ENCODE measurements at places on chromosomes 16 and 17.

DNA sequence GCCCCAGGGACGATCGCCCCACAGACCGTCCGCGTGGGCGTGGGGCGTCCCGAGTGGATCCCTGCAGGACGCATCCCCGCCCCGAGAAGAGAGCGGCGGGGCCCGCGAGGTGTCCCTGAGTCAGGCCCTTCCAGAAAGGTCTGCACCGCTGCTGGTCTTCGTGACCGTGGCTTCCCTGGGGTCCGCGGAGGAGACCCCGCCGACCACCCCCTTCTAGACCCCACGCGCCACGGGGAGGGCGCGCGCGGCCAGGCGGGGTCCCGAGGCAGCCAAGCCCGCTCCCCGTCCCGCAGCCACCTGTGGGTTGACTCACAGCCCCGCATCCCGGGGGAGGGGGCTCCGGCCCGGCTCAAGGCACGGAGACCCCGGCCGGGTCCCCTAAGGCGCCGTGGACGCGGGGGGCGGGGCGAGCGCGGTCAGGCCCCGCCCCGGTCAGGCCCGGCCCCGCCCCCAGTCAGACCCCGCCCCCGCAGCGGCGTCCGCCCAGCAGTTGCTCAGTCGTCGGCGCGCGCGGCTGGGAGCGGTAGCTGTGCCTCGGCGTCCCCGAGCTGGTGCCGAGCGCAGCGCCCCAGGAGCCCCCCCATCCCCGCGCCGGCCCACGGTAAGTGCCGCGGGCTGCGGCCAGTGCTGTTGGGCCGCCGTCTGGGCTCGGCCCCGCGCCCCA is at the start of gene BAIAP3:
Gene BAIAP3 (plus strand): TSS at position 497 of the 664 bp plus-strand sequence. CDS start 4,905 bp downstream, outside the sequence.
- peak; percentile 27 for DNase-seq

DNA sequence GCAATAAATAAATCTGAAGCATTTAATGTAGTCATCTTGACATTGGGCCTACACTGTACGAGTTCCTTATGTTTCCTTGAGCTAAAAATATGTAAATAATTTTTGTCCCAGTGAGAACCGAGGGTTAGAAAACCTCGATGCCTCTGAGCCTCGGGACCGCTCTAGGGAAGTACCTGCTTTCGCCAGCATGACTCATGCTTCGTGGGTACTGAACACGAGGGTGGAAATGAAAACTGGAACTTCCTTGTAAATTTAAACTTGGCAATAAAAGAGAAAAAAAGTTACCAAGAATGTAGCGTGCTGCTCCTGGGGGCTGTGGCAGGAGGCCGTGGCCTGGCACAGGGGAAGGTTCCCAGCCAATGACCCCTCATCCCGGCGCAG is 74.1 kb downstream of the SOCS1 start:
- no peak for DNase-seq

GRCh38 chr16:11977376-11978041 is 975 bp downstream of the SNX29 start:
- no peak for DNase-seq

DNA sequence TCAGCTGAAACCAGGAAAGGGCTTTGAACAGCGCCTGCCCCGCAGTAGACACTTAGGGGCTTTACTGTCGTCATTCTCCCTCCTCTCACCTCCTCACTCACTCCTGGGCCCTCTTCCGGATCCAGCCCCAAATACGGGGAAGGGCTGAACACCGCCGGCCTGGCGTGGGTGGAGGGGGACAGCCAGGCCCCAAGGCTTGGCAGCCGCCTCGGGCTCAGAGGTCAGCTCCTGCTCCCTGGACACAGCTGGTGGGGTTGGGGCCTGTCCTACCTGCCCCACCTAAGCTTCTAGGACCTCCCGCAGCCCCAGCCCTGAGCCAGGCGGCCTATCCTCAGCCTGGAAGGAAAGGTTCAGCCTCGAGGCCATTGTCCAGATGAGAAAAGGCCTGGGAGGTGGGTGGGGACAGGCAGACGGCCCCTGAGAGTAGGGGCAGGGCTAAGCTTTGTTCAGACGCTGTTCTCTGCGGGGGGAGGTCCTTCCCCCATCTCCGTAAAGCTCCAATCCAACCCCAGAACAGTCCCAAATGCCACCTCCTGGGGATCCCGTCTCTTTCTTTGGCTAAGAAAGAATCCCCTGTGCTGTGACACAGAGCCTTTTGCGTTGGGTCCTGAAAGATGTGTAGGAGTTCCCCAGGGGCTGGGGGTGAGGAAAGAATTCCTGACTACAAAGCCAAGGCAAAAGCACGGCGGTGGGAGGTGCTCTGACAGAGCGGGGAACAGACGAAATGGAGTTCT is 881 bp upstream of the LLGL1 start:
- no peak for DNase-seq

- no peak for DNase-seq
Measured at GRCh38 chr16:86951831-86952598, 365.2 kb downstream of the C16orf95 start.

DNA sequence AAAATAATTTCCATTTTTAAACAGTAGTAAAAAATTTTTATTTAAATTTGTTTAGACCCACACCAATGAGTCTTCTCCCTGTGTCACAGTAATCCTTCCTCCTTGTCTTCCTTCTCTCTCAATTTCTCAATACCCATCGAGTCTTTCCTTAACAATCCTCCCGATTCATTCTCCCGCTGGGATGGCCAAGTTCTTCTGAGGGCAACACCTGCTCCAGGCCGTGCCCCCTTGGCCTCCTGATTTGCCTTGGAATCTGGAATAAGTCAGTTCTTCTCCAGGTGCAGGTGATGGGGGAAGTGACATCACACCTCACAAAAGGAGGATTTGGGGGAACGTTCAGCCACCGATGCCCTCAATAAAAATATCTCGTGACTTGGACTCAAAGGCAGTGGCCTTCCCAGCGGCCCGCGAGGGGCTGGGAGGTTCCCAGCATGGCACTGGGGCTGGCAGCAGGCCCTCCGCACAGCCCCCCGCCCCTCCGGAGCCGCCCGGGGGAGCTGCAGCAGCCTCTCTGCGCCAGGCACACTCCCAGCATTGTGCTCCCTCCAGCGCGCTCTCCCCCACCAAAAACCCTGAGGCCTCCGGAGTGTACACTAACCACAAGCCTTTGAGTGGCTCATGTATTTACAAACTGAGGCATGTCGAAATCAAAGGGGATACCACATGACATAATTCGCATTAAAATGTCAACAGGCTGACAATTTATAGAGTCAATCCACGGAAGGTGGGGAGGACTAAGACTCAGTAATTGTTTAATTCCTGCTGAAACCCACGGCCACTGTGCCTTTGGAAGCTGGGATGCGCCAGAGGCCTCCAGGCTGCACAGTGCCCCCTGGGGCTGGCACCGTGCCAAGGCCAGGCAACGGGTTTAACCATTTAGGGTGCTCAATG is 120.5 kb downstream of the ZFHX3 start:
- no peak for DNase-seq

GRCh38 chr17:49299996-49300395 is 62.1 kb downstream of the ZNF652 start:
- DNase-seq: no peak

- no peak for DNase-seq
Measured at GRCh38 chr17:50550661-50551432, 3.9 kb downstream of the SPATA20 start.

DNA sequence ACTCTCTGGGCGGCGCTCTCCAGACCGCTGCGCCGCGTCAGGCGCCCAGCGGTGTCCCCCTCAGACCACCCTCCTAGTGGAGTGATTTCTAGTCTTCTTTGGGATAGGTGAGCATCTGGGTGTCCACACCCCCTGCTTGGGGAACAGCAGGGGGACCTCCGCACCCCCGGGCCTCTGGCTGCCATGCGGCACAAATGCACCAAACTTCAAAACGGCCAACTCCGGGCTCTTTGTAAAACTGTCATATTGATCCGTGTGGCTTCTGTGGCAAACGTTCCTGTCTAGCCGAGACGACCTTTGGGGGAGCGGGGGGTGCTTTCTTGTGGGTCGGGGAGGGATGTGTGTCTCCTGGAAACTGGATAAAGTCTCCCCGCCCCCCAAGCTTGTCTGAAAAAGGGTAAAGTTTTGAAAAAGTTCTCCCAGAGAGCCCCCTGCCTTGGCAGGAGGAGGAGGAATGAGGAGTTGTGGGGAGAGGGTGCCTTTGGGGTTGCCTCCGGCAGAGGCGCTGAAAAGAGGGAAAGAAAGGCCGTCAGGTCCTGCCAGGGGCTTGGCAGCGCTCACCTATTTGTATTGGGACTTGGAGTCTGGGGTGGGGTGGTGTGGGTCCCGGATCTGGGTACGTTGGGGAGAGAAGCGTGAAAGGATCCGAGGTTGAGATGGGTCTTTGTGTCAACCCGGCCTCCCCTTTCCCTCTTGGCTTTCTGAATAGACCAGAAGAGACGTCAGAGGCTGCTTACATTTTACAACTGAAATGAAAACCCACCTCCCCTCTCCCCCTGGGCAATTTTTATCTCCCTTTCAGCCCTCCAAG is 2.2 kb upstream of the CHD3 start:
- peak; percentile 66 for DNase-seq

DNA sequence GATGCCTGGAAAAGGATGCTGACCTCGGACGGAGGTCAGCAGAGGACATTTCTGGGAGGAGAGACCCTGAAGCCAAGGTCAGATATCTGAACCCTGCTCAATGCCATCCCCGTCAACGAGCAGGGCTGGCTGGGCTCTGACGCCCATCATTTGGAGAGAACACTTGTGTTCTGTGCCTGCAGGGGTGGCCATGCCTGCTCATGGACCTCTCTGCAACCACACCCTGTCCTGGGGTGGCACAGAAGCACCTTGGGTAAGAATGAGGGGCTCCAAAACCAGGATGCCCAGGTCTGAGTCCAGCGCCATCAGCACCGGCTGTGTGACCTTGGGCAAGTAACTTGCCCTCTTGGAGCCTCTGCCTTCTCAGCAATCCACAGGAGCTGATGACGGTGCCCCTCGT is 293.7 kb upstream of the FOXF1 start:
- no peak for DNase-seq

DNA sequence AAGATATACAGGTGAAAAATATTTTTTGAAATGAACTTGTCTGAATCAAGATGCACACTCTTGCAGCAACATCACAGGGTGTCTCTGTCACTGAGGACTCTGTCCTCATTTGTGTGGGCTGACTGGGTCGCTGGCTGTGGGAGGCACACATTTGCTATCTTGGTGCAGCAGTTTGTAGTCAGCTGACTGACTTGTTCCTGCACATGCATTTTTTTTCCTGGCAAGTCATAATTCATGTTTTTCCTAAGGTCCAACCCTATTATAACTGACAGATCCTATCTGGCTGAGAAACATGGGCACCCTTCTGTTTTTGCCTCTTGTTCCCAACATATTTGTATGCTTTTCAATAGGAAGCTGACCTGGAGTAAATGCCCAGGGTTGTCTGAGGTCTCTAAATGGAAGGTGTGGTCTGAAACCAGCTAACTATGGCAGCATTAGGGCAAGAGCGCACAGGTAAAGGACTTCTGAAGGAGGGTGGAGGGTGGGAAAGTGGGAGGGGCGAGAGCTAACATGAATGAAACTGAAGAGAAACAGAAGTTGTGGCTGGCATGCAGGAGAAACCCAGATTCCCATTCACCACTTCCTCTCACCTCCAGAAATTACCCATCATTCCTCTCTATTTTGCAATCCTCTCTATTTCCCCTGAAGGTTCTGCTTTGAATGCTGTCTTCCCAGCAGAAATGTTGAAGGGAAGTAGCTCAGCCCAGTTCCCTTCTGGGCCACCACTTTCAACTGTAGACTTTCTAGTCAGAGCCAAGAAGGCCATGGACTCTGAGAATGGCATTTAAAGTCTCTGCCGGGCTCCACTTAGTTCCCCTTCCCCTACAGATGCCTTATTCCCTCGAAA is 166.1 kb downstream of the PRKCA start:
- no peak for DNase-seq

DNA sequence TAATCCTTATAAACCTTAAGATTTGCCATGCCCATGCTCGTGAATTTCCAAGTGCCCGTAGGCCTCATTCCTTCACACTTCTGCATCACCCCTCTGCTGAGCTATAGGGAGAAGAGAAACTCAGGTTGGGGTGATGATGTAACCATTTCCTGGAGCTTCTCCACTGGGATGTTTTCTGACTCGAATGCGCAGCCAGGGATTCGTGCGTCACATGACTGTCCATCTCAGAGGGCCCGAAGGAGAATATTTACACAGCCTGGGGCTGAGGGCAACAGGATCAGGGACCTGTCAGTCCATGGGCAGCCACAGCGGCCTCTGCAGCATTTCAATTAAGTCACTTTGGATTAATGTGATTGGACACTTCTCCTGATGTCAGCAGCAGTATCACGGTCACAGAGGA is 8.7 kb downstream of the GSG1L2 start:
- DNase-seq: no peak

DNA sequence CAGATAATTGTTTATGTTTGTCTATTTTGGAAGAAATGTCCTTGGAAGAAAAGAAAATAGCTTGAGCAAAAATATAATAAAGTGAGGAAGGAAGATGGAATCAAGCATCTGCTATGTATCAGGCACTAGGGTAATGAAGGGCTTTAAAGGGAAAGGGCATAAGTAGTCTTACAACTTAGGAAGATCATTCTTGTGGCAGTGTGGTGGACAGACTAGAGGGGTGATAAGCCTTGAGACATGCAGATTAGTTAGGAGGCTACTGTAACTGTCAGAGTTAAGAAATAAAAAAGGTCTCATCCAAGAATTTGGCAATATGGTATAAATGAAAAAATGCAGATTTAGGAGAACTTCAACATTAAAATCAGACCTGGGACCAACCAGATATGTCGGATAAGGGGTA is 14.9 kb downstream of the FAM222B start:
- no peak for DNase-seq

GRCh38 chr17:7191571-7192270 is 12.6 kb upstream of the ASGR1 start:
- no peak for DNase-seq

- DNase-seq: no peak
Measured at GRCh38 chr16:86895606-86896005, 317.3 kb downstream of the FOXL1 start.

DNA sequence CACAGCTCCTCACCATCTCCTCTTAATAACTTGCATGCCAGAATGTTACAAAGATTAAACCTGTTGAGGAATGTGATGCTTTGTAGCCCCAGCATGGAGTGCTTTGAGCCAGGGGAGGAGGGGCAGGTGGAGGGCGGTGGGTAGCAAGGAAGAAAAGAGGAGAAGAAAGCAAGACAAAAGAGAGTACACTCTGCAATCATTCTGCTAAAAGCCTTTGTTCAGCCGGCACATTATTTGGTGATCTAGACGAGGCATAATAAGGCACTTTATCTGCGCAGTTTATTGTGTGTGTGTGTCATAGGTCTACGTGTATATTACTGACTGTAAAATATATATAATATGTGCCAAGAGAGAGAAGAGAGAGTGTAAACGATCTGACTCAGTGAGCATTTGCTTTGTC is 139.1 kb downstream of the SOX9 start:
- no peak for DNase-seq

GRCh38 chr16:70715860-70716357 is 30.1 kb upstream of the MTSS2 start:
- no peak for DNase-seq

DNA sequence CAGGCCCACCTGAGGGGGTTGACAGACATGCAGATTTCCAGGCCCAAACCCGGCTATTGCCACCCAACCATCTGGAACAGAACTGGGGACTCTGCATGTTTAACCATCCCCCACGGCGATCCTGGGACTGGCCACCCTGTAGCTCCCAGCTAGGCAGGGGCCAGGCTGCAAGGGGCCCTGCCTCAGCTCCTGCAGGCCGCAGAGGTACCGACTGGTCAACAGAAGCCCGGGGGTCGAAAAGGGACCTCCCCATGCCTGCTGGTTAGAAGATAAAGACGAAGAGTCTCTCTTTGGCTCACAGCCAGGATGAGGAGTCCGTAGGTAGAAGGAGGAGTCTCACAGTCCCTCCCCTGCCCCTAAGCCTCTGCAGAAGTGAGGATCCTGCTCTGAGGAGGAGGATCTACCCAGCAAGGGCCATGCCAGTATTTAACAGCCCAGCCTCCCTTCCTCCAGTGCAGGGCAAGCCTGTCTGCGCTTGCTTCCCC is 223.4 kb upstream of the TNRC6C start:
- DNase-seq: no peak

GRCh38 chr17:27296428-27296979 is 2.6 kb downstream of the WSB1 start:
- DNase-seq: no peak

Data from effector memory CD4-positive, alpha-beta T cell (primary cell).